Activated CD8-positive, alpha-beta memory T cell treated with anti-CD3 and anti-CD28 coated beads for 24 hours (primary cell): ENCODE measurements at places on chromosomes 1 and 21.

- no peak for DNase-seq
These were observed 16.4 kb downstream of the S100A7 start for GRCh38 chr1:153444078-153444477.

GRCh38 chr1:243902100-243902499, 52.1 kb upstream of the AKT3 start:
- no peak for DNase-seq

- no peak for DNase-seq
These were observed 197.4 kb downstream of the SEC16B start for GRCh38 chr1:177772386-177772960.

DNA sequence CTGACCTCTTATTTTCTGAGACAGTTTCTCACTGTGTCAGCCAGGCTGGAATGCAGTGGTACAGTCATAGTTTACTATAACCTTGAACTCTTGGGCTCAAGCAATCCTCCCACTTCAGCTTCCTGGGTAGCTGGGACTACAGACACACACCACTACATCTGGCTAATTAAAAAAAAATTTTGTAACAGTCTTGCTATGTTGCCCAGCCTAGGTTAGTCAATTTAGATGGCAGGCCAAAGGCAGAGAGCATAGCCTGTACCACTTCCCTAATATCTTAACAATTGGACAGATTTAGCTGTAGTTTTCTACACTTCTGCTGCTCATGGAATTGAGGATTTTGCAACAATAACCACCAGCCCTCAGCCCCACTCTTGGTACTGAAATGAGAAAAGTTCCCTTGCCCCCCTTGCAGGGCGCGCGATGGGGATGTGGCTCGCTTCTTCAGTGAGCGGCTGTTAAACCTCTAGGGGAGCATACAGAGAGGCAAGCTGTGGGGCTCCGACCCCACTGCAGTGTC, 34.9 kb upstream of the PTGFRN start:
- no peak for DNase-seq

GRCh38 chr1:65255035-65255655, 54.2 kb upstream of the DNAJC6 start:
- DNase-seq, result no peak

- no peak for DNase-seq
These were observed 186.0 kb downstream of the LEPR start for GRCh38 chr1:65606426-65606825.

DNA sequence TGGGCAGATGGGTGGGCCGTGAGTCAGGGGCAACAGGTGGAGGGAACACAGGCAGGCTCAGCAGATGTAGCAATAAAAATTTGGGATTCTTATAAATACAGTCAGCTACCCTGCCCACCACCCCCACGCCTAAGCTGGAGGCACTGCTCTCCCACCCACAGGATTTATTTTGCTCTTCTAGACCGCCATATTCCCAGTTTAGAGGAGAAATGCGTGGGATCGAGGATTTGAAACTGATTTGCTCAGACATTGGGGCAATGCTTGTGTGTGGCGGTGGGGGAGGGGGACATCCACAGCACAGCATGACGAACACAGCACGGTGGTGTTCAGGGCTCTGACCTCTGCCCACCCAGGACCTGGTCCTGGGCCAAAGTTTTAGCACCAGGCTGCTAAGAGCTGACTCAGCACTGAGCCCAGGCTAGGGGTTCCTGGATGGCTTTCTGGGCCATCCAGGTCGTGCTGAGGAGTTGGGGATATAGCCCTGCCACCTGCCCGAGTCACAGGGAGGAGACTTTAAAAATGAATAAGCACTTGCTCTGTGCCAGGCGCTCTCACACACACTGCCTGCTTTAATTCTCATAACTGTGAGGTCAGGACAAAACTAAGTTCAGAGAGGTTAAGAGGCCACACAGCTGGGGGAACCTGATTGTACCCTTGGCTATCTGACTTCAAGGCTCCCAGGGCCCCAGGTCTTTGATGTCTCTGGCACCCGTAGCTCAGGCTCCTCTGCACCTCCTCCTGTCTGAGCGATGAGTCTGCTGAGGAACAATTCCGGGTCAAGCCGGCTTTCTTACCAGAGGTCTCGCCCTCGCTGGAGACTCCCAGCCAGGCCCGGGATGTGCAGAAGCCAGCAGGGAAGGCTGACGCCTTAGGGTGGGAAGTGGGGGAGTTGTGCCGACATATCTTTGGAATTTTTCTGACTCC, 29.4 kb upstream of the CSF1 start:
- peak; percentile 44 for DNase-seq

- no peak for DNase-seq
These were observed 69.7 kb downstream of the CD46 start for GRCh38 chr1:207821464-207822045.

DNA sequence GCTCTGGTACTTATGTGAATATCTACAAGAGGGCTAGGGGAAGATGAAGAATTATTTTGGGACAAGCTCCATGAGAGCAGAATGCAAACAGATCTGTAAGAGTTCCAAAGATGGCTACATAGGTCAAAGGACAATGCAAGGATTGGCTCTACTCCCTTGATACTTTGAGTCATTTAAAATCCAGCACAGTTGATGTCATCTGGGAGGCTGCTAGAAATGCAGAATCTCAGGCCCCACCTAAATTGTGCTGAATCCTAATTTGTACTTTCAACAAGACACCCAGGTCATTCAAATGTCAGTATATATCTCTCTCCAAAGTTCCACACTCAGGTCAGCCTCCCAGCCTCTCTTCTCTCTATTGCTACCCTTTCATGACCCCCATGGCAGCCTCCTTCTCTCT, 23.7 kb upstream of the TADA1 start:
- DNase-seq, result no peak

DNA sequence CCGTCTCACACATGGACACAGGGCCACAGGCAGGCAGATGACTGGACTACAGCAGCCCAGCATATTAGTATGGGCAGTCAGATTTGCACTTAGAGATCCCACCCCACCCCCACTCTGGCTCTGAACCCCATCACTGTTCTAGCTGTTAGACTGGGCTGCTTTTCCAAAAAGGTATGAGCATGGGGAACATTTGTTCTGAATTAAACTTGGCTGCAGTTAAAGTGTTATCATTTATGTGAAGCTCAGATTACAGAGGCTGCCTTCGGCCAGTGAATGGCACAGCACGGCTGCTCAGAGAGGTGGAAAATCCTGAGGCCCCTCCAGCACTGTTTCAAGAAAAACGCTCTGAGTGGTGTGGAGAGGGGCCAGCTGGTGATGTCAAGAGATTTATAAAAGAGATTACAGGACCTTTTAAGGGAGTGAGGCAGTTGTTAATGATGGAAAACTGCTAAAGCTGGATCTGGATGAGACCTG, 6.9 kb upstream of the NOS1AP start:
- no peak for DNase-seq
